Stimulated activated CD8-positive, alpha-beta memory T cell treated with anti-CD3 and anti-CD28 coated beads, Interleukin-2, amount 100 ng/mL, for 48 hours (primary cell): ENCODE measurements at places on chromosomes 3 and 15.

DNA sequence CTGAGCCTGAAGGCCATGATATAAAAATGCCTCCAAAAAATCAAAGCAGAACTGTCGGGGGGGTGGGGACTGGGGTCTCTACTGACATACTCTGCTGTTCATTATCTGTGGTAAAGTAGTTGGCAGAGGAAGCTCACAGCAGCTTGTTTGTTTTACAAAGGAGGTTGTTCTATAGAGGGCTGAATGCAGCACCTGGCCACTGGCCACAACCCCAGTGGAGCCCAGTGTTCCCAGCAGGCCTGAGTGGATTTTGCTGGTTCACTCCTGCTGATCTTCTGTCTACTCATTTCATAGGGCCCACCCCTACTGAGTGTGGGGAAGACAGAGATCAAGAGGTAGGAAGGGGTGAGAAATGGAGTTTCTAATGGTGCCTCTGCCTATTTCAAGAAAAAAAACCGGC lies 125.5 kb downstream of the DIPK2A start:
- no peak for DNase-seq

DNA sequence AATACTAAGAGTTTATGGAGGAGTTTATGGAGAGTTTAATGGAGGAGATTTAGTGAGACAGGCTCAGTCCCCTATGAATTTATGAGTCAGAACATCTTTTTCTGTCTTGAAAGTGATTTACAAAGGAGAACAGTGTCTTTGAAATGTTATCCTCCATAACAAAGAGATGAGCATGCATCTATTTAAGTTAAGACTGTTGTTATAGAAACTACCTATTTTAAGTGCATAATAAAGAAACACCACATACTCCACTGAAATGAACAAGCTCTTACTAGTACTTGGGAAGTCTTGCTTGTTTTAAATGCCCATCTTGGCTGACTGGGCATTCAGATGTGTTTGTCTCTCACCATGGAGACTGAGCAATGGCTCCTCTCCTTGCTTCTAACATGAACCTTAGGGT lies 118.7 kb upstream of the ACP3 start:
- DNase-seq, result no peak

DNA sequence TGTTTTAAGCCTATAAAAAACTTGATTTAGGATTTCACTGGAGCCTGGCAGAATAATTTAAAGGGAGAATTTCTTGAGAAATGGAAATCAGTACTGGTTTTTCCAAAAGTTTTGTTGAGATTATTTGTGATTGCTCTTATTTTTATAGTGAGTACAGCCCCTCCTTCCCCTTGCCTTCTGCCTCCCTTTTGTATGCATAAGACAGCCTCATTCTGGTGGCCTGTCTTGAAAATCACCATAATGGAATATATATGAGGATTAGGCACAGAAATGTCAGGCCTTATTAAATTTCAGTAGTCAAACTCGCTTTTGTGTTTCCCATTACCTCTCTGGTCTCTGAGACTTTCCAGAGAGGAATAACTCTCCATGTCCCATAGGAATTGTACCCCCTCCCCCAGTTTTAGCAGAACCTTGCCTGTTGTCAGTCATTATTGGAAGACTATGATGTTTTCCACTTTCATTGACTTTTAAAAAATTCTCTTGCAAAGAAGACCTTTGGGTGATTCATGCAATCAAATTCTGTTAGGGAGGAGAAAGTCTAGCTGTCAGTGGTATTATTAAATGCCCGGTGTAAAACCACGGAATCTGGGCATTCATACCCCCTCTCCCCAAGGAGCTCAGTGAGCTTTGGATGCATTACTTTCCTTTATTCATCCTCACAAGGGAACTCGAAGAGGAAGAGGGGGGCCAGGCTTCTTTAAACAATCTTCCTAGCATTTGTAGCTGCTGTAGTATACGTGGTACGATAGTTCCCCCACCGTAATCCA lies 171.6 kb upstream of the TSC22D2 start:
- DNase-seq, result no peak

- DNase-seq, result peak; percentile 61
These were observed at the start of gene PCYT1A for GRCh38 chr3:196287440-196288140. Gene PCYT1A, minus strand, starts transcription at chr3:196287726. Its CDS starts 17,195 bp downstream, at chr3:196270531.

DNA sequence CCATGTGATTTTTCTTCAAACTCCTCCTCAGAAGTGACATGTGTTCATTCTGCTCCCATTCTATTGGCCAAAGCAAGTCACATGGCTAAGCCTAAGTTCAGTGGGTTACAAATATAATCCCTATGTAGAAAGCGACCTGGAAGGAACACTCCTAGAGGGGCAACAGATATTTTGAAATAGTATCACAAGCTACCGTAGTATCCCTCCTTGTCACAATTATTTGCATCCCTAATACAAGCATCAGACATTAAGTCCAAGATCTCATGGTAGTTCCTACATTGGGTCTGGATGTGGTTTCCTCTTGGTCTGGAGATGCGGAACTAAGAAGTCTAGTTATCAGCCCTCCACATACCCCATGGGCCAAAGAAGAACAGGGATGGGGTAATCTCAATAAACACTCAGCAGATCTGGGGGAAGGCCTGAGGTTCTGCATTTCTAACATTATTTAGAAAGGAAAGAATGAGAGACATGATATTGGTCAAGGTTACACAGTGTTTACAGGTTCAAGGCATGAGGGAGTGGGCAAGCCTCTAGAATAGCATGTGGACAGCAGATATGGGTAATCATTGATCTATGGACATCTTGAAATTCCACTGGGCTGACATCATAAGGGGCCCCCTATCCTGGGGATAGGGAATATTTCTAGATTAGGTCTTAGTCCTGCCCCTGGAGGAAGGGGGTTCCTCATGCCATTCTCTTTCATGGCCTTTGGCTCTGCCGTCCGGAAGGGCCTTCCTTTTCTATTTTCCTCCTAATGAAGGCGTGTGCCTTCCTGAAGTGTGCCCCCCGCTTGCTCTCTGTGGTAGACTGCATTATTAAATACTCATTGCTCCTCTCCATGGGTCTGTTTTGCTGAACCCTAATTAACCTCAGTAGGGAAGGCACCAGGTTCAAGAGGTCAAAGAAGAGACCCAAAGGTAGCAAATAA lies 17.8 kb upstream of the ABHD2 start:
- DNase-seq, result no peak

GRCh38 chr3:56915966-56916586 lies 114.3 kb upstream of the ARHGEF3 start:
- DNase-seq, result peak; percentile 56

DNA sequence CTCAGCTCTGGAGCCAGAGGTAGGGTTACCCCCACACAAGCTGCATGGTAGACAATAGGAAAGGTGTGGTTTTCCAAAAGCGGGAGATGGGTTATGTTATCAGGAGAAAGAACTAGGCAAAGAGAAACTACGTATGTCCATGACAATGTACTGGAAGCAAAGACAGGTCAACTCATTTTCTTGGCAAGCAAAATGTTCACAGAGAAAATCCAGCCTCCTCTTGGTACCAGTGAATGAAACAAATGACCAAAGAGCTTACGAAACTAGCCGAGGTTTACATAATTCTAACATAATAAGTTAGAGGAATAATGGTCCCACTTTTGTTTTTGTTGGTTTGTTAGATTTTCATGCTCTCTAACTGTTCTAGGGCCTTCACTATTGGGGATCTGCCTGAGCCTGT lies 338.1 kb upstream of the TGFBR2 start:
- no peak for DNase-seq

GRCh38 chr15:65920121-65920520 lies 50.8 kb downstream of the RAB11A start:
- no peak for DNase-seq

GRCh38 chr15:84947947-84948830 lies 33.5 kb upstream of the PDE8A start:
- no peak for DNase-seq

DNA sequence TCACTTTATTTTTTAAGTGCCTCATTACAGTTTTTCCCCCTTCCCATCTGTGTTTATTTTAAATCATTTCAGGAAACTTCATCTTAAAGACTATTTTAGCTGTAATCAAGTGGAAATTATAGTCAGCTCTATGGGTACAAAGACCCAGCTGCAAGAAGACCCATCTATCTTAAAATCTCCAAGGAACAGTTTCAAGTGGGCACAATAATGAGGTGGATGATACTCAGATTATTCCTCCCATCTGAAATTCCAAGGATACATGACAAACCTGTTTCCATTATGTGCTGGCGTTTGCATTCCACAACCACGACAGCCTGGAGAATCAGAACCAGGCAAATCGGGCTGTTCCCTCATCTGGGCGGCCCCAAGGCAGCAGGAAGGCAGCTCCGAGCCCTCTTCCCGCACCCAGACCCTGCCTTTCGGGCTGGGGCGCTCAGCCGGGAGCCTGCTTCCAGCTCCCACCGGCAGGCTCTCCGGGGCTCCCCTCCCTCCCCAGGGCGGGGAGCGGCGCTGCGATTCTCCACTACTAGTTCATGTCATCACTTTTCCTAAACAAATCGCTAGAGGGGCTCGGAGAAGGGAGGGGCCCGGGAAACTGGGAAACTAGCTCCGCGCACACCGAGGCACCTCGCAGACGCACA lies at the start of gene MGLL:
Gene MGLL, minus strand, starts transcription at position 475 of the 641 bp plus-strand sequence. Its CDS starts 197 bp downstream, at position 278.
- no peak for DNase-seq

DNA sequence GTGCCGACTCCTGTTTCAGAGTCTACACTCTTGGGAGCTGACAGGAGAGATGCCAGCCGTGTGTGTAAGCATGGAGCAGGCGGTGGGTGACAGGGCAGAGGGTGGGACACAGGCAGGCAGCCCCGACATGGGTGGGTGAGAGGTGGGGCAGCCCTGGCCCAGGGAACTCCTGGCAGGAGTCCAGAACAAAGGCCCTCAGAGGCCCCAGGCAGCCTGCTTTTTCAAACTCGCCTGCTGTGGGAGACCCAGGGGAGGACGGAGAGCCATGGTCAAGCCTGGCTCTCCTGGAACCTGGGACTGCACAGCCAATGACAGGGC lies 29.3 kb upstream of the SLC41A3 start:
- no peak for DNase-seq

DNA sequence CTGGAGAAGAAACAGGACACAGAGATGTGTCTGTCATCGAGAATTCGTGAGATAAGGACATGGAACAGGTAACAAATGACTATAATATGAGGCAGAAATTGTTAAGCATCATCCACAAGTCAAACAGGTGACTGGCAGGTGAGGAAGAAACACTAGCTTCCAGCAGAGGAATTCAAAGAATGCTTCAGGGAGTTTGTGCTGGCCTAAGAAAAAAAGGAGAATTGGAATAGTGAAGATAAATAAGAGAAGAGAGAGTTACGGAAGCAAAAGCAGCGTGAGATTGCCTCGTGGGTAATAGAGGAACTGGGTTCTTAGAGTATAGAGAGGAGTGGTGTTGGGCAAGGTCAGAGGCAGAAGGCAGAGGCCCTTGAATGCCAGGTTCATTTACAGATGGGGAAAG lies 22.9 kb upstream of the FGF12 start:
- DNase-seq, result no peak

- no peak for DNase-seq
These were observed 8.7 kb downstream of the SPSB4 start for GRCh38 chr3:141059816-141060215.

GRCh38 chr3:152222327-152222726 lies 46.4 kb upstream of the MBNL1 start:
- no peak for DNase-seq

GRCh38 chr15:44033894-44034293 lies 161.2 kb downstream of the FRMD5 start:
- no peak for DNase-seq

- no peak for DNase-seq
These were observed 345.1 kb downstream of the FEZF2 start for GRCh38 chr3:62028236-62028635.

DNA sequence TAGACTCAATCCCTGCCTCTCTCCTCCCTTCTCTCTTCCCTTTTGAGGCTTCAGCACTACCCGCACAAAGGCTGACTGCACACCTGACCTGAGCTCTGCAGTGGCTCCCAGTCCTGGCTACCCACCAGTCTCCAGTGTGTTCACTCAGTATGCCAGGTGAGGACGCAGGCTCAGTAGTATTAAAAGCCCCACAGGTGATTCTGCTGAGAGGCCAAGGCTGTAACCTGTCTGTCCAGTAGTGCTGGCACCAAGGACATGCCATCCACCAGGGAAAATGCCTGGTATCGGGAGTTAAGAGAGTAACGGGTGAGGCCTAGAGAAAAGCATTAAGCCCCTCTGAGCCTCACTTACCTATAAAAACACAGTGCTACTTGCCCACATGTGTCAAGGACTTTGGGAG lies 20.9 kb downstream of the FYCO1 start:
- no peak for DNase-seq

DNA sequence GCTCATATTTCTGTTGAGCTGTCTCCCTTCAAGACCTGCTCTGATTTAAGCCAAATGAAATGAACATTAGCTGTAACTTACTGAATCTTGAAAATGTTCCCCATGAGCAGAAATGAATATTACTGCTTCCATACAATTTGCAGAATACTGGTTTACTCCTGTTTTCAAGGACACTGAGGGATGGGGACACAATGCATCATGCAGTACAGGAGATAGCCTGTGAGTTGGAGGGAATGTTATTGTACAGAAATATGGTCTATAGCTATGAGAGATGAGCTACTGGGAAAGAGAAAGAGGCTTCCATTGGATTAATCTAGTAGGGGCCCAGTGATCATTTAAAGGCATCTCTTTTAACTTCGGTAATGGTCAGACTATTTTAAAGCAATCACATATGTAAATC lies 798.2 kb downstream of the GRM7 start:
- DNase-seq, result no peak

- no peak for DNase-seq
These were observed 58.3 kb upstream of the MYZAP start for GRCh38 chr15:57533448-57533799.

DNA sequence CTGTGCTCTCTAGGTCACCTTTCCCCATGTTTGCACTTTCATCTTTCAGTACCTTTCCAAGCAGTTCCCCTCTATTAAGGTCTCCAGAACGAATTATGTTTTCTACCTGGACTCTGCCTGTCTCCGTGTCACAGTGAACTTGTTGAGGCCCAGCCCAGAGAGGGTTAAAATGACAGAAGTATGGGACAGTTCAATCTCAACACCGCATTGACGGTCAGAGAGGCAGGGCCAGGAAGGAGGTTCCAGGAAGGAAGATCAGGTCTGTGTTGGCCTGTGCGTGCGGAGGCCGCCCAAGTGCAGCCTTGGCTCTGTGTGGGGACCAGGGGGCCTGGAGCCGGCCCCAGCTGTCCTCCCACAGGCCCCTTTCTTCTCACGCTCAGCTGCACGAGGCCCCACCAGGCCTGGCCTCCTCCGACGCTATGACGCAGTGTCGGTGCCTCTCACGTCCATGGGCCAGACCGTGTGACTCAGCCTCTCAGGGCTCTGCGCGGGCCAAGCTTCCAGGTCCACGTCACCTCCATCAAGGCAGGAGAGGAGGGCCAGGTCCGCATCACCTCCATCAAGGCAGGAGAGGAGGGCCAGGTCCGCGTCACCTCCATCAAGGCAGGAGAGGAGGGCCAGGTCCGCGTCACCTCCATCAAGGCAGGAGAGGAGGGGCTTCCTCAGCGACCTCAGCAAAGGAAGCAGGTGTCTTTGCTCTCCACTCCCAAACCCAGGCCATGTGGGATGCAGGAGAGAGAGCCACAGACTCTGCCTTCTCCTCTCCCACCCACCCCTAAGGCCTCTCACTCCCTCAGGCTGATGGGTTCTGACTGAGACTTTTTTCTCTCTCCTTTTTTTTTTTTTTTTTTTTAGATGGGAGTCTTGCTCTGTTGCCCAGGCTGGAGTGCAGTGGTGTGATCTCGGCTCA lies 83.1 kb downstream of the CPN2 start:
- DNase-seq, result no peak

- DNase-seq, result no peak
These were observed 492 bp upstream of the FAM43A start for GRCh38 chr3:194685065-194685717.
